Stimulated activated CD4-positive, alpha-beta T cell treated with anti-CD3 and anti-CD28 coated beads, Interleukin-2, amount 100 ng/mL, for 24 hours (primary cell): ENCODE measurements at places on chromosomes 5 and 9.
A peak's percentile ranks its signal among the peaks of the same experiment; 100 is the strongest.

- DNase-seq, result no peak
These were observed 15.4 kb downstream of the CPEB4 start for GRCh38 chr5:173903396-173904140.

DNA sequence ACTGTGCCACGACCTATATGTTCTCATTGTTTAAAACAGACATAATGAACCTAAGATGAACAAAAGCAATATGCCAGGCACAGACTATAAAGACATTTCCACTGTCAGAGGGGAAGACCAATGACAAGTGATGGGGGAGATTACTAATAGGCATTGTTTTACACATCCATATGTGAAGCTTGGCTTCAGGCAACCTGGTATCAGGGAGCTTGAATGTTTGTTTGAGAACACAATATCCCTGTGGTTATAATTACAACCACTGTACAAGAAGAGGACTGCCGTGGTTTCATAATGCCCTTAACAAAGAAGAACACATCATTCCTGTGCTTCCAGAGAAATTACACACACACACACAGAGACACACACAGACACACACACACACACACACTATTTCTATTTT is 385.7 kb downstream of the BNC2 start:
- DNase-seq, result no peak

GRCh38 chr5:10480237-10480985 is 38.7 kb downstream of the ROPN1L start:
- DNase-seq, result no peak

- no peak for DNase-seq
These were observed 20.6 kb downstream of the OLFML2A start for GRCh38 chr9:124797343-124798103.

- DNase-seq, result no peak
These were observed 71.4 kb downstream of the RAPGEF6 start for GRCh38 chr5:131563434-131564228.

DNA sequence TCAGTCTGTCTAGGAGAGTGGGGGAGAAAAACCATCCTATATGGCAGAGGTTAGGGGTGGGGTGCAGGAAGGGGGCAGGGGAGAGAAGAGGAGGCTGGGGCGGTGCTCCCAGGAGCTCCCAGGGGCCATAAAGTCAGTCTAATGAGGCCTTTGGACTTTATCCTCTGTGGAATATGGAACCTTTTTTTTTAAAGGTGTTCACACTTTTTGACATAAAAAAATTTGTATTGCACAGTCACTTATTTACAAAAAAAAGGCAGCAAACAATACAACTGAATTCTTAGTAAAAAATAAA is 51.9 kb upstream of the SYNPO start:
- no peak for DNase-seq

GRCh38 chr5:69092969-69093368 is 845 bp upstream of the SLC30A5 start:
- DNase-seq, result no peak

DNA sequence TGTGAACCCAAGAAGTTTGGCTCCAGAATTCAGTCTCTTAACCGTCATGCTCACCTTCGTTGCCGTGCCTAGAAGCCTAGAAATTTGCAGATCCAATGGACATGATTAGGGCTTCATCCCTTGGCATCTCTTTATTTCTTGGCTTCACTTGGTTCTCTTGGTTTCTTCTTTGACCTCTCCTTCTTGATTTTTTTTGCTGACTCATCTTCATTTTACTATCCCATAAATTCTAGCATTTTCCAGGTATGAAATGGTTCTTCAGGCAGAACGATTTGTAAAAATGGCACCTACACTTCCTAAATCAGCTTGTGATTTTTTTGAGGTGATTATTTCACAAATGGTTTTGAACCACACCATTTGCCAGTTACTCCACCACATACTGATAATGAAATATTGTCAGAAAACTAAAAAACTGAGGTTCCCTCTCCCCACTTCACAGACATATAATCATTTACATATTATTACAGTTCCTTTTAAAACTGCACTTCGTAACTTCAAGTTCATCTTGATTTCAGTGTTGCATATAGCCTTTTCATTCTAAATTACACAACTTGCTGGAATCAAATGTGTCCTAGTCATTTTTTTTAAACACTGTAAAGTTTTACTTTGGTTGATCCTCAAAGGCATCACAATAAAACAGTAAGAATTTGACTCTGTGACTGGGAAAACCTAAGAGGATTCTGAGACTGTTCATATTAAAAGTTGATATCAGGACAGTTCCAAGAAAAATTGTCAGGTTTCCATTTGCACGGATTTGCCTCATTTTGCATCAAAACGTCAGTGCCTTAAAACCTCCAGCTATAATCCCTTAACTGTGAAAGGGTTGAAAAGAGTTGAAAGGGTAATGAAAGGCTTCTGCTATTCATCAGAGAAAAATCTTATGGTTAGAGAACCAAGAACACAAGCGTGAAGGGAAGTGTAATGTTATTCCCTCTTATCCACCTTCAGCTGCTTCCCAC is 8.9 kb upstream of the NREP start:
- no peak for DNase-seq

DNA sequence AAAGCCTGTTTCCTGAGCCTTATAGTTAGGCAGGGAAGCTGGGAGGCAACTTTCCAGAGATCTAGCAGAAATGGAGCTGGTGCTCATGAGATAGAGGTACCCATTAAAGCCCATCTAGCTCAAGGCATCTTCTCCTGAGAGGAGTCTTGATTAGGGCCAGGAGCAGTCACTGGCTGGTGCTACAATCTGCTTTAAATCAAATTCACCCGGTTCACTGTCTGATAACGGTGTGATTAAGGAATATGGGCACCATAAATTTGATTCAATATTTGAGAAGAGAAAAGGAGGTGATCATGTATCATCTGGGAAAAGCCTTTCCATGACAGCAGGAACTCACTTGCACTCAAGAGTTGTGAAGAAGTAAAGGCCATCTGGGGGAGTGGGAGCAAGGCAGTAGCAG is 23.9 kb upstream of the NR5A1 start:
- no peak for DNase-seq

GRCh38 chr5:160702934-160703333 is 149.1 kb downstream of the ATP10B start:
- DNase-seq, result no peak

DNA sequence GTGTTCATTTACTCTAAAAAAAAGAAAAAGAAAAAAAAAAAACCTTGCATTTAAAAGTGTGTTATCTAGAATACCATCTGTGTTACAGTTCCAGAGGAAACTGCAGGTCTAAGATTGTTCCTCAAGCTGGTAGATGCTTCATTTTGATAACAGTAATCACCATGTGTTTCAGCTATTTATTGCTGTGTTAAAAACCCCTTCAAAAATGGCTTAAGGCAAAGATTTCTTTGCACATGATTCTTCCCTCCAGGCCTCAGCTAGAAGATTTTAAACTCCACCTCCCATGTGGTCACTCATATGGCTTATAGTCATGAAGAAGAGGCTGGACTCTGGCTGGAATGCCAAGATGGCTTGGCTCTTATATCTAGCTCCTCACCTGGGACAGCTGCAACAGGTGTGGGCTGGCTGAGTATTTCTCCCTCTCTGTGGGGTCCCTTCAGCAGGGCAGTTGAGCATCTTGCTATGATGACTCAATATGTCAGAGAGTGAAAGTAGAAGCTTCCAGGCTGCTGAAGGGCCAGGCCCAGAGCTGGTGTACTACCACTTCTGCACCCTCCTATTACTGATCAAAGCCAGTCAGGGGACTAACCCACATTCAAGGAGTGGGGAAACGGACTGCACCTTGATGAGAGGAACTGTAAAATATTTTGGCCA is 920.4 kb upstream of the DMAC1 start:
- no peak for DNase-seq

DNA sequence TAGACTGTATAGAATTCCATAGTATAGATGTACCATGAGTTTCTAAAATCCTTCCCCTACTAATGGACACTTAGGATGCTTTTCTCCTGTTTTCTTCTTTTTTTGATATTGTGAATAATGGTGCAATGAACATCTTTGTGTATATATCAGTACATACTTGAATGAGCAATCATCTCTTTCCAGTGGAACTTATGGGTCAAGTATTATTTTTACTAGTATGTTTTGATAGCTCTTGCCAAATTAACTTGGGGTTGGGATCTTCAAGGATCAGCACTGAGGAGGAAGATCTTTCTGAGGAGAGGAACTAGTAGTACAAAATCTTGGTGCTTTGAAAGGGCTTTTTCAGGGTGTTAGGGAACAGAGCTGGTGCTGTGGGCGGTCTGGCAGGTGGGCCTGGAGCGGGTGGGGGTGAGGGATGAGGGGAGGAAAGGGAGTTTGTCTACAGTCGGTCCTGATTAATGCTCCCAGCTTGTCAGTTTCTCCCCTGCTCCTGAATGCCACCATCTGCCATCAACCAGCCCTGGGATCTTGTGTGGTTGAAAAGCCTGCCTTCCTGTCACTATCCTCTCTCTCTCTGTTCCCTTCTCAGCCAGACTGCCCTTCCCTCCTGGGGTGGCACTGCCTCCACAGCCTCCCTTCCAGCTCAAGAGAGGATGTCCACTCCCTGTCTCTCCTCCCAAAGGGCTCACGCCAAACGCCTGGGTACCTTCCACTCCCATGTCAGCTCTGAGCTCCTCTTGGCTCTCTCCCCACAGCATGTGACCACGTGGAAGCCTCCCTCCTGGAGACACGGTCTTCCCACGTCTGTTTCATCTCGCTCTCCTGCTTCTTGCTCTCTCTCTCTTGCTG is 185.9 kb downstream of the DAB2IP start:
- DNase-seq, result no peak

DNA sequence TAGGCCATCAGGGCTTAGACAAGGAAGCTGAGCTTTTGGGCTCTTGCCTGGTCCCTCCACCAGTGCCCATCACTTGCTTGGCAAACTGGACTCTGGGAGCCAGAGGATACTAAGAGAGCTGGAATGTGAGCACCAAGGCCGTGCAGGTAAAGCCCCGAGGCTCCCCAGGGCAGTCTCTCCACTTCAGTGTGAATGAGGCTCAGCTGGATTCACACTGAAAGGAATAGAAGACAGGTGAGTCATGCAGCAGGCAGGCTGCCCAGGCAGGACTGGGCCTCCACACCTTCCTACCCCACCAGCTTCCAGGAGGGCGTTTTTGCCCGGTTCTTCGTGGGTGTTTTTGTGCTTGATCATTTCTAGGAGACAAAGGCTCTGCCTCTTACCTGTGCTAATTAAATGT is 7.3 kb upstream of the CTSV start:
- no peak for DNase-seq

DNA sequence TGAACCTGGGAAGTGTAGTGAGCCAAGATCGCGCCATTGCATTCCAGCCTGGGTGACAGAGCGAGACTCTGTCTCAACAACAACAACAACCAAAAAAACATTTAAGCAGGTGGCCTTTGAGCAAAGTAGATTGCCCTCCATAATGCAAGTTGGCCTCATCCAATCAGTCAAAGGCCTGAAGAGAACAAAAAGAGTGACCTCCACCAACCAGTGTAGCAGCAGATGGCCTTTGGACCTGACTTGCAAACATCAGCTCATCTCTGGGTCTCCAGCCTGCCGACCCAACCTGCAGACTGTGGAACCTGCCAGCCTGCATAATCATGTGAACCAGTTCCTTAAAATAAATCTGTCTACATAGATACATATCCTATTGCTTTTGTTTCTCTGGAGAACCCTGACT is 7.5 kb downstream of the FRRS1L start:
- no peak for DNase-seq

DNA sequence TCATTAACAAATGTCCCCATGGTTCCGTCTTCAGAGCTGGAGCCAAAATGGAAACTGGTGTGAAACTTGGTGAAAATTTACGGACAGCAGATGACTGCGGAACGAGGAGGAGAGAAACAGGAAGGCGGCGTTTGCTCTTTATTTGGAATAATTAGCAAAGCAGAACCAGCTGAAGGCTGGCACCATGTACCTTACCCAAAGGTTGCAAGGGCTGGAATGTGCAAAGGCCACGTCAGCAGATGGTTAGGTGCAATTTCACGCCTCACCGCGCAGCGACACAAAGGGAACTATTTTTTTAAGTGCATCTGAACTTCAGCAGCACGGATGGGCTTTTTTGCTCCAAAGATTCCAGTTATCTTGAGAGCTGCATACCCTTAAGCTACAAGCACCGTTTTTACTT is 127.4 kb downstream of the COL23A1 start:
- peak; percentile 6 for DNase-seq
